Stimulated activated CD8-positive, alpha-beta memory T cell treated with anti-CD3 and anti-CD28 coated beads, Interleukin-12 subunit alpha, Interleukin-12 subunit beta, amount 100 ng/mL, for 4 hours (primary cell): ENCODE measurements at places on chromosomes 7 and 10.

DNA sequence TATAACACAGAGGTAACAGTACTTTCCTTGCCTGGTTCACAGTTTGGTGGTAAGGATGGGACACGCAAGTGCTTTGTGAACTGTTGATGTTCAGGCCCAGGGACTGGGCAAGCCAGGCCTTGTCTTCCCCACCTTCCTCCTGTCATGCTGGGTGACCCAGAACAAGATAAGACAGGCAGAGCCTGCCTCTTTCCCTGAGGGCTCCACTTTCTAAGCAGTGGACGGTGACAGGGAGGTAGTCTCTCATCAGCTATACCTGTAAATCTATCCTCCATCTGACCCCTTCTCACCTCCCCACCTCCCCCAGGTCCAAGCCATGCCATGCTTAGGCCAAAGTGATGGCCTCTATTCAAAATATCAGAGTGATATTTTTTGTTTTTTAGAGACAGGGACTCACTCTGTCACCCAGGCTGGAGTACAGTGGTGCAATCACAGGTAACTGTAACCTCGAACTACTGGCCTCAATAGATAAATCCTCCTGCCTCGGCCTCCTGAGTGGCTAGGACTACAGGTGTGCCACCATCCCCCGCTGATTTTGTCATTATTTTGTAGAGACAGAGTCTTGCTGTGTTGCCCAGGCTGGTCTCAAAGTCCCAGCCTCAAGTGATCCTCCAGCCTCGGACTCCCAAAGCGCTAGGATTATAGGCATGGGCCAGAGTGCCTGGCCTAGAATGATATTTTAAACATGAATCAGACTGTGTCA lies 42.8 kb downstream of the PDLIM1 start:
- DNase-seq, result no peak

DNA sequence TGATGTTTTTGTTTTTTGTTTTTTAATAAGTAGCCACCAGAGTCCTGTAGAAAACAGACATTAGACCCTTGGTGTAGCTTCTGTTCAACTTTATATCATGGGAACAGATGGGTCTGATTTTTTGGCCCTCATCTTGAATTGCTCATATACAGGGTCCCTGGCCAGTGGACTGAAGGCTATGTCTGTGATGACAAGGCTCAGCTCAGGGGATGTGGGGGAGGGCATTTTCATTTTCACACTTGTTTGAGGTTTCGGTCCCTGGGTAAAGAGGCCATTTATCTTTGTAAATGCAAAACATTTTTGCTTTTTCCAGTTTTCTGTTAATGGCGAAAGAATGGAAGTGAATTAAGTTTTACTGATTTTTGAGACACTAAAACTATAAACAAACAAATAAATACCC lies 257.6 kb upstream of the PHYHIPL start:
- no peak for DNase-seq

GRCh38 chr10:132479024-132479602 lies 58.5 kb upstream of the INPP5A start:
- no peak for DNase-seq

DNA sequence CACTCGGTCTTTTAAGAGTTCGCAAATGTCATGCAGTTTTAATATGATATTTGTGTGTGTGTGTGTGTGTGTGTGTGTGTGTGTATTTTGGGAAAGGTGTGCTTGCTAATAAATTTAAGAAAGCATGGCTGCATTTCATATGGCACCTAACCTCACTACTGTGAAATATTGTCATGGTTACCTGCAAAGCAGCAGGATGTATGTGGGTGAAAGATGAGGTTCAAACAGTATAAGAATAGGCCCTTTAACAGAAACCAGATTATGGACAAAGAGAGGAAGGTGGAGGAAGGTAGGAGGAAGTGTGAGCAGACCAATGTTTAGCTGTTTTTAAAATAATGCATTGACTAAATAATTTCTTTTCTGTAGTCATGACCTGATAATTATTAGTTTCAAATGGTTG lies 73.5 kb upstream of the CACNA2D1 start:
- no peak for DNase-seq

DNA sequence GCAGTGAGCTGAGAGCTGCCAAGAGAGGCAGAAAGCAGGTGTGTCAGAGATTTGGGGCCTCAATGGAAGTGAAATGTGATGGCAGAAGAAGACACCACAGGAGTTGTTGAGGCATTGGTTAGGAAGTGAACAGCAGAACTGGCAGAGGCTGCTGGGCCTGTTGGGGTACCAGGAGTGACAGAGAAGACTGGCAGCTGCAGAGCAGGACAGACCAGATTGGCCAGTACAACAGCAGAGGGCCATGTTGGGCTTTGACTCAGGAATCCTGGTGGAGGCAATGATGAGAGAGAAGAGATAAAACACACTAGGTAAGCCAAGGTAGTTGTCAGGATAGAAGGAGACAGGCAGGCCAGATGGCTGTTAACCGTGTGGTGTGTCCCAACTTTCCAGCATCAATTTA lies 19.9 kb upstream of the HERPUD2 start:
- DNase-seq, result no peak

DNA sequence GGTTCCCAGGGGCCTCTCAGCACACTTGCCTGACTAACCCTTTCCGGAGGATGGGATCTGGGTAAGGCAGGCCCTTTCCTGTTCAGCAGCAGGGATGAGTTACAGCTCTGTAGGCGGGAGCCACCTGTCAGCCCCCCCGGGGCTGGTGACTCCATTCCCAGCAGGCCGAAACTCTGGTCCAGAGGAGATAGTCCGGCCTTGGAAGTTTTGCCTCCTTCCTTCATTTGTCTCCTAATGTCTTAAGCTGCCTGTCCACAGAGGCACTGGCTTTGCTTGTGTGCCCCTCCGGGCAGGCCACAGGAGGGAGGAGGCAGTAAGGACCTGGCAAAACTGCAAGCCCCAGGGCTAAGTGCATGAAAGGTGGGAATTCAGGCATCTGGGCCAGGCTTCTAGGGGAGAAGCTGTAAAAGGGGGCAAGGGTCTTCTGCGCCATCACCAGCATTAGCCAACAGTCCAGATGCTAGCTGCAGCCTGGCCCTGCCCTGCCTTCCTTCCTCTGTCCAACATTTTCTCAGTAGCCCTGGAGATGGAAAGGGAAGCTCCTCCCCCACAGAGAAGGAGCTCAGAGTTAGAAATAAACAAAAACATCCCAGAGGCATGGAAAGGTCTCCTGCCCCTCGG lies 1.2 kb downstream of the ADIRF start:
- no peak for DNase-seq

- DNase-seq, result no peak
Measured at GRCh38 chr7:29878081-29878688, 71.9 kb downstream of the WIPF3 start.

GRCh38 chr10:118853916-118854315 lies 99.1 kb upstream of the CACUL1 start:
- no peak for DNase-seq

DNA sequence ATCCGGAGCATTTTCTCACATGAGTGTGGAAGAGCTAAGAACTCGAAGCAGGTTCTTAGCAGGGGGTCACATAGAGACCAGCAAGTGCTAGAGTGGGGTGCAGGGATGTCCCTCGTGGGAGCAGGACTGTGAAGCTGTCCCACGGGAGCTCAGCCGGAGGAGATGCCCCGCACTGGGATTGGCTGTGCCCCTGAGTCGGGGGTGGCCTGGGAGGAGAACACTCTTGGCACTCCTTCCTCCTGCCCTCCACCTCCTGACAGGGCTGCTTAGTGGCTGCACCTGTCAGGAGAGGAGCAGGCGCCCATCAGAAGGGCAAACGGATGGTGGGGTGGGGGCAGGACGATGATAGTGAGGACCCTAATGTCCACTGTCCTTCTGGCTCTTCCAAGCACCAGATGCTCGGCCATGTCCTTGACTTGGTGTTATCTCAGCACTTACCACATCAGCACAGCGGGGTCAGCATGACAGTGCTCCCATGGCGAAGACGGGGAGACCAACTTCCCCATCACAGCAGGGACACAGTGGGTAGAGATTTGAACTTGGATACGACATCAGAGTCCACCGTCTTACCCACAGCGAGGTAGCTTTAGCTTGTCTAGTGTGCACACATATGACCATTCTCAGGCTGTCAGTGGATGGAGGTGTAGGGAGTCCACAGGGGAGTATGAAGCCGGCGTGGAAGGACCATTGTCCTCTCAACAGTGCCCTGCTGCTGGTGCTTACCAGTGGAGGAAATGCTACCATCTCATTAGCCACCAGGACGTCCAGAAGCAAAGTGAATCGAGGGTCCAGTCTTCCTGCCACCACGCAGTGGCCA lies 142.5 kb upstream of the SHH start:
- no peak for DNase-seq

DNA sequence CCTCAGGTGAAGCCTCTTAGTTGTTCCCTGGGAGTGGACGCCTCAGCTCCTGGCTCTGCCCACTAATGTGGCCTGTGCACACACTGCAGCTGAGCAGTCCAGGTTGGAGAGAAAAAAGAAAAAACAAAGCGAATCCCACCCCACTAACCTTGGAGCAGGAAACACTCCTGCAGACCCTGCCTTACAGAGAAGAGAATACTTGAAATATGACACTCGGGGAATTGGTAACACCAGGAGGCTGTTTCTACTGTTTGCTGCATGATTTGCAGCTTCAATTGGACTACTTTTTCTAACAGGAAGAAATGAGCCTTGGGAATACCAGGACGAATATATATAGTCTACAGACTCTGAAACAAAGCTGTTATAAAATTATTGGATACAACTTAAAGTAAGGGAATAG lies 22.2 kb downstream of the CDHR3 start:
- DNase-seq, result no peak

GRCh38 chr10:944034-944831 lies 12.7 kb upstream of the LARP4B start:
- DNase-seq, result peak; percentile 8

DNA sequence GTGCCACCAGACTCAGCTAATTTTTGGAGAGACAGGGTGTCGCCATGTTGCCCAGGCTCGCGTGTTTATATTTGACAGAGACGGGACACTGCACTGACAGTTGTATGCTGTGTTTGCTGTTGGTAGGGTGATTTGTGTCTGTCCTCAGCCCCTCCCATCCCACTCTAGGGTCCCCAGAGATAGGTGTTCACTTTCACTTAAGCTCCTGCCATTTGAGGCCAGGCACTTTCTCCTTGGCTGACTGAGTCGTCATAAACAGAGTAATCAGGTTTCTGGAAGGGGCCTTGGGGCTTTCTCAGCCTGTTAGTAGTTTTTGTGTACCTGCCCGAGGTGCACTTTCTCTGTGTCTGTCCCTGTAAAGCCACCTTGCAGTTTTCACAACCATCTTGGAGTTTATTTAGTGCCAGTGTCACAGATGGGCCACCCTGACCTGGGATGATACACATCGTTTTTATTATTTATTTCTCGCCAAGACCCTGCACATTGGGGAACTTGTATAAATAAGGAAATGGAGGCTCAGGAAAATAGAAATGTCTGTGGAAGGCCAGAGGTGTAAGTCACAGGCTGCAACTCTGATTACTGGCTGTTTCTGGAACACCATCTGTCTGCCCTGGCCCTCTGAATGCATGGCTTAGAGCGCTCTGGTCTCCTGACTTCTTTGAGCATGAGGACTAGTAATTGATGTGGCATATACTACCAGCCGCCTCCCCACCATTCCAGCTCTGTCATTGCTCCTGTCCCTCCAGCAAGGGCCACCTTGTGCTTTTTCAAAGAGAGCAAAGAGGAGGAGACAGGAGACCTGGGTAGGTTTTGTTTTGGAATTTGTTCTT lies 81.9 kb upstream of the PDCD4 start:
- no peak for DNase-seq

DNA sequence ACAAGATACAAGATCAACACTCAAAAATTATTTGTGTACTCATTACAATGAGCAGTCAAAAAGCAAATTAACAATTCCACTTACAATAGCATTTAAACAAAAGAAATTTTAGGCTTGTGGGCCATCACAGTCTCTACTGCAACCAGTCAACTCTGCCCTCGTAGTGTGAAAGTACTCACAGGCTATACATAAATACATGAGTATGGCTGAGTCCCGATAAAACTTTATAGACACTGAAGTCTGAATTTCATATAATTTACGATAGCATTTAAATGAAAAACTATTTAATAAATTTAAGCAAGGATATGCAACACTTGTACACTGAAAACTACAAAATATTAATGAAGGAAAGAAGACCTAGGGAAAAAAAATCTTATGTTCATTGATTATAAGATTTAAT lies 90.1 kb downstream of the ZNF33B start:
- no peak for DNase-seq

DNA sequence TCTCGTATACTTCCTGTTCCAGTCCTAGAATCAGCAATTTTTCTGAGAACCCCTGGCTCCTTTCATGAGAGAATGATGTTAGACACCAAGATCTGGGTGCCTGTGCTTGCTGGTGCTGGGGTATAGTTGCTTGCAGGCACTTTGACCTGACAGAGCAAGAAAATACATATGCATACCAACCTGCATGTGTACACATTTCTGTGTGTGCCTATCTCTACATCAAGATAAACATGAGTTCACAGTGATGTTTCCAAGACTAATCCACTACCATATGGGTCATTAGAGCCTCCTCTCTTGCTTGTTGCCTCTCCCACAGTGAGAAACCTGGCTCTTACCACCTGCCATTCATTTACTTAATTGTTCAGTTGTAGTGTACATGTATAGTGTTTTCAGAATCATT lies 229.1 kb upstream of the IGFBP3 start:
- no peak for DNase-seq

- no peak for DNase-seq
Measured at GRCh38 chr7:35492451-35493175, 202.3 kb downstream of the HERPUD2 start.

- no peak for DNase-seq
Measured at GRCh38 chr10:78263521-78263988, 229.9 kb downstream of the RPS24 start.

- DNase-seq, result no peak
Measured at GRCh38 chr10:43949351-43949750, 300.7 kb upstream of the ZNF32 start.

DNA sequence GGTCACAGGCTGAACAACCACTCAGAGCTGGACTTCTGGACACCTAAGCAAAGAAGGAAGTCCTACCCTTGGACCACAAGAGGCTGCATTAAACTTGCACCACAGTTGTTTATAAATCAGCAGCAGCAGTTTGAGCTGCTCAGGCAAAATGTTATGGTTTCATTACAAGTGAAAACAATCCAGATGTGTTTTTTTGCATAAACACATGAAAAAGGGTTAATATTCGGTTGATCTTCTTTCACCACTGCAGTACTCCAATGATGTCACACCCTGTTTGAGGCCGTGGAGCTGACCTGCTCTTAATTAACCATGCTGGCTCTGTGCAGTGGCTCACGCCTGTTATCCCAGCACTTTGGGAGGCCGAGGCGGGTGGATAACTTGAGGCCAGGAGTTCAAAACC lies 490.8 kb upstream of the CELF2 start:
- no peak for DNase-seq

GRCh38 chr10:48655411-48656240 lies 29.0 kb upstream of the WDFY4 start:
- DNase-seq, result no peak

DNA sequence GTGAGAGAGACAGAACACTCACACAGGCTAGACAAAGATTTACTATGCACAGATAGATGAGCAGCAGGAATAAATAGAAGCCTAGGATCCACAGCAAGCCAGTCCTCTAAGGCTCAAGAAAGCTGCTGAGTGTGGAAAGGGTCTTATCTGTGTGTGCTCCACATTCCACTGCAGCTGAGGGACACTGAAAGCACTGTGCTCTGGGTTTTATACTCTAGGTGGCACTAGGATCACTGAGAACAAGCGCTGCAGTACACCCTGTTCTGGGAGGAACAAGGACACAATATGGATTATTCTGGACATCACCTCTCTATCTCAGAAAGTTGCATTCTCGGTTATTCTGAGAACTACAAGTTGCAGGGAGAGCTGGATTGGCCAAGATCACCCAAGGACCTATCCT lies 4.9 kb upstream of the KLHL7 start:
- DNase-seq, result no peak
